Activated CD8-positive, alpha-beta memory T cell treated with anti-CD3 and anti-CD28 coated beads for 48 hours (primary cell): ENCODE measurements at places on chromosomes 2 and 18.

GRCh38 chr2:158969715-158970240, 1.3 kb downstream of the TANC1 start:
- DNase-seq = no peak

GRCh38 chr2:182404092-182404491, 22.7 kb downstream of the PDE1A start:
- DNase-seq = no peak

DNA sequence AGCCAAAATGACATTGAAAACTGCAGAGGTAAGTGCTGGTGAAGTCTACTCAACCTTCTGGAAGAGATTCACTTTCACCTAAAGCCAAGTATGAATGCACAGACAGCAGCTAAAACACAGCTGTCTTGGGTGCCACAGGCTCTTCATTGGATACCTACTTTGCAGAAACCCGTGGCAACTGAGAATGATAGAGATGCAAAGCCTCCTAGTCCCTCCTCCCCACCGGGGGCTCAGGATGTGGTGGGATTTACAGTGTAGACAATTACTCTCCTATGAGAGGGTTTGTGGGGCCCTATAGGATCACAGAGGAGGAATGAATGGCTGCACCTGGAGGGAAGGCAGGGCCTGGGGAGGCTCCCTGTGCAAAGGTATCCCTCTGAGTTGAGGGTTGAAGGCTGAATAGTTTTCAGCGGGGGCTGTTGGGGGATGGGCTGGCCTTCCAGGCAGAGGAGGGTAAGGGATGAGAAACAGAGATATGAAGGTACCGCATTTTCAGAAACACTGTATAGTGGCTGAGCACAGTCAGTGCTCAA, 131.6 kb downstream of the RNF144A start:
- no peak for DNase-seq

- no peak for DNase-seq
Observed at GRCh38 chr2:118774458-118775133, 72.9 kb downstream of the EN1 start.

- no peak for DNase-seq
Observed at GRCh38 chr18:59272891-59273758, at the start of gene RAX. TSS of gene RAX (minus strand) at chr18:59273454. CDS start at chr18:59273206, 248 bp downstream.

- no peak for DNase-seq
Observed at GRCh38 chr2:225597911-225598310, 198.4 kb downstream of the NYAP2 start.

DNA sequence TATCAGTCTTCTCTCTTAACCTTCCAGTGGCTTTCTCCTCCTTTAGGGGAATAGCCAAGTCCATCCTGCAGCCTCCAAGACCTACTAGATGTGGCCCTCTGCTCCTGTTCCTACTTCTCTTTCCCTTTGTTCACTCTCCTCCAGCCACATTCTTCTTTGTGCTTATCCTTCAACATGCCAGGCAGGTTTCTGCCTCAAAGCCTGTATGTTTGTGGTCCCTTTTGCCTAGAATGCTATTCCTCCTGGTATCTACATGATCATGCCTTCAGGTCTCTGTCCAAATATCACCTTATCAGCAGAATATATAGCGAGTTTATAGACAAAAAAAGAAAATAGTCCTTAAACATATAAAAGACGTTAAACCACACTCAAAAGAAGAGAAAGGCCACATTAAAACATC, 5.5 kb downstream of the LYG2 start:
- DNase-seq = no peak

DNA sequence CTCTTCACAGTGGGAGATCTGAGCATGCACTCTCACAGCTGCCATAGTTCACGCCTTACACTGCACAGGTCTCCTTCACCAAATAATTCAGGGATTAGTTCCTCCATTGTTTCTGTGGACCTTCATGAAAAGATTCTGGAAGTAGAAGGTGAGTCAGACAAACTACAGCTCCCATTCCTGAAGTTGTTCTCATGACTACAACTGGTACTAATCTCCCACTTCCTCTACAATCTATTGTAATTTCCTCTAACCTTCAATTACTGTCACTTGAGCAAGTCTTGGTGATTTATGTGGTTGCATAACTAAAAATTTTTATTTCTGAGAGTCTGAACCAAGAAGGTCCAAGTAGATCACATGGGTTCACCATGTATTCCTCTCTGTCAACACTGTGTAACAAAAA, 128.7 kb downstream of the XIRP2 start:
- DNase-seq = no peak

- no peak for DNase-seq
Observed at GRCh38 chr2:126715576-126716406, 59.8 kb downstream of the GYPC start.
